ENCODE measurements at places on chromosomes 12 and 14. TPM values are rescaled to one million over a fixed set of nuclear protein-coding genes. Genes with fewer than 3 reads are reported as not detected.

Gene PARP11
- 39.9 TPM for total RNA-seq

Gene ATF7
- 26.8 TPM for total RNA-seq

Gene GPR132
- 47.3 TPM for total RNA-seq

Gene CLEC7A
- 1.3 TPM for total RNA-seq

Gene MIP
- not detected for total RNA-seq

Gene ENDOU
- not detected for total RNA-seq

Gene ARID2
- 51.8 TPM for total RNA-seq

Gene MYL2
- not detected for total RNA-seq

DNA sequence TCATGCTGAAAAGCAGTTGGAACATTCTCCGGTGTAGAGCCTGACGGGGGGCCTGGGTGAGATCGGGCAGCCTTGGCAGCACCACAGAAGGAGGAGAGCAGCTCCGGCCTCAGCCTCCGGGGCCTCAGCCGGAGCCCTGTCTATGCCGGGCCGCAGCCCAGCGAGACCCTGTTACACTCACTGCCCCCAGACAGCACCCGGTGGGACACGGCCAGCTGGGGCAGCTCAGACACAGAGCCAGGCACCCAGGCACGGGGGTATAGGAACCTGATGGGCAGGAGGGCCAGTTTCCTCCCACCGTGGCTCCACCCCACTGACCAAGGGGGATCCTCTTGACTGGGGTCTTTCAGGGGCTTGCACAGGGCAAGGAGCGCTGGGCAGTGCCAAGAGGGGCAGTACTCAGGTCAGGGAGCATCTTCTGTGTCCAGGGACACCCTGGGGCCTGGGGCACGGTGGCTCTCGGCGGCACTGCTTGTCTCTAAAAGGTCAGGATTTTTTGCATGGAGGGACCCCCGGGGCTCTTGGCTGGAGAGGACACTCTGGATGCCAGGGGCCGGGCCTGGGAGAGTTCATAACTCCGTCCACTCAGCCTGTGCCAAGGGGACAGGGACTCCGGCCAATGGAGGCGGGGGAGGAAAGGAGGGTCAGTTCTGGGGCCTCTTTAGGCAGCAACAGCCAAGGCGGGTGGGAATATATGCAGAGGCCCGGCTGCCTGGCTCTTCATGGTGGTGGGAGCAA lies 9.4 kb downstream of the INF2 start:
- no peak overlapping the region for H3K27ac ChIP-seq
- H3K27me3 ChIP-seq, result no peaks in the 10 kb centered on the region
- DNase-seq, result no peak
- H3K4me3 ChIP-seq, result no peak overlapping the region

GRCh38 chr14:56172571-56172971 lies 54.4 kb downstream of the PELI2 start:
- no peaks in the 10 kb centered on the region for H3K27me3 ChIP-seq
- no peak overlapping the region for H3K4me3 ChIP-seq
- no peak for DNase-seq
- peaks cover 22% of the 10 kb centered on the region for H3K4me1 ChIP-seq
- no peak overlapping the region for H3K27ac ChIP-seq

DNA sequence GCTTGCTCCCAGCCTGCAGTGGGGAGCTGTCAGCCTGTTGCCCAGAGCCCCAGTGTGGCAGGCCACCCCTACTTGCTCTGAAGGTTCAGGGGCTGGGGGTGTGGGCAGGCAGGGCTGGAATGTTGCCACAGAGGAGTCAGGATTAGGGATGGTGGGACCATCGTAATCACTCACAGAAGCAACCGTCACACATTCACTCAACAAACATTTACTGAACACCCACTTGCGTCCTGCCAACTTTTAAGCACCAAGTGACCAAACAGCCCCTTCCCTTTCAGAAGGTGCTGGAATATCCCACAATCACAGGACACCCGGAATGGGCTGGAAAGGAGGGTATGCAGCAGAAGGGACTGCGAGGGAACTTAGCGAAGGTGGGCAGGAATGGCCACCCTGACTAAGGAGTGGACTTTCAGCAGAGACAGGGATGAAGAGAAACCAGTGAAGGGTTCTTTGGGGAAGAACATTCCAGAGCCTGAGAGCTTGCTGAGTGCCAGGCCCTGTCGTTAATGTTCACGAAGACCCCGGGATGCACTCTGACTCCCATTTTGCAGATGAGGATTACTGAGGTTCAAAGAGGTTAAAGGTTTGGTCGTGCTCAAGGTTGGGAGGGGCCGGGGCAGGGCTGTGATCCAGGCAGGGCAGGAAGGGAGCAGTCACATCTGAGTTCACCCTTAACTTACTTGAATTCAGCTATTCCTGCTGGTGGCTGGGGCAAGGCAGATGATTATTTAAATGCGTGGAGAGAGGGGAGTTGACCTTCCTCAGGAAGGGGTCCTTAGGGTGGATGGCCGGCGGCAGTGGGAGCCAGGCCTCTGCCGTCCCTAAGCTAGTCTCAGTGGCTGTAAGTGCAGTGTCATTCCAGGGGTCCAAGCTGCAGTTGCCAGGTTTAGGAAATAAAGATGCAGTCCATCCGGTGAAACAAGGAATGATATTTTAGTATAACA lies 2.3 kb upstream of the ZBTB42 start:
- no peak overlapping the region for H3K27ac ChIP-seq
- H3K4me3 ChIP-seq, result no peak overlapping the region
- DNase-seq, result no peak
- H3K36me3 ChIP-seq, result no peaks in the 10 kb centered on the region
- no peaks in the 10 kb centered on the region for H3K27me3 ChIP-seq
- H3K4me1 ChIP-seq, result peaks cover 44% of the 10 kb centered on the region

DNA sequence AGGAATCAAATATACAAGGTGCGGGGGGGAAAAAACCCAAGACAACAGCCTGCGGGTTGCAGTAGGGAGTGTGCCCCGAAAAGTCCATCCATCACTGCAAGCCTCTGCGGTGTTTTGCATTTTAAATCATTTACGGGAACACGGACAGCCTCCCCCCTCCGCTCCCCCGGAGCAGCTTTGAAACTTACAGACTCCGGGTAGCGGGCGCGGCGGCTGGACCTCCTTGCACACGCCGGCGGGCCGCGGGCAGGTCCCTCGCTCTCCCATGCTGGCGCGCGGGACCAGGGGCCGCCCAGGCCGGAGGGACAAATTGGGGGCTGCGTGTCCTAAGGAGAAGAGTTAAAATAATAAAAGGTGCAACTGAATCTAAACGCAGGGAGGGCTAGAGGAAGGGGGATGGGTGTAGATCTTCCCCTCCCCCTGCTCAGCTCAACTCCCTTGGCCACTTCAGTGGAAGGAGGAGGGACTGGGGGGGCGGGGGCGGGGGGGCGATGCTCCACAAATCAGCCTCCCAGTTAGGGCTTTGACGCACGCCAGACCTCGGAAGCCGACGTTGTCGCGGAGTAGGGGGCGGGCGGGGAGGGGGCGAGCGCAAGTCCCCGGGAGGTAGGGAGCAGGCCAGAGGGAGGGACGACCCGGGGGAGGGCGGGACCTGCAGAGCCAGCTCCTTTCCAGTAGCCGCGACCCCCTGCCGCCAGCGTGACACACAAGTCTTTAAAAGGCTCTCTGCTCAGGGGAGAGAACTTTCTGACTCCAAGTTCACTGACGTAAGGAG lies at the start of gene KCNJ8:
KCNJ8 (minus strand) TSS at position 349 of the 775 bp plus-strand sequence. CDS start 1,090 bp downstream, outside the sequence.
- no peak within 1 kb of the TSS for H3K27ac ChIP-seq
- H3K4me1 ChIP-seq, result peaks cover 13% of the 10 kb centered on the region
- H3K27me3 ChIP-seq, result peaks cover 18% of the 10 kb centered on the region
- DNase-seq, result no peak
- no peak within 1 kb of the TSS for H3K4me3 ChIP-seq
- no peaks in the 10 kb centered on the region for H3K36me3 ChIP-seq

DNA sequence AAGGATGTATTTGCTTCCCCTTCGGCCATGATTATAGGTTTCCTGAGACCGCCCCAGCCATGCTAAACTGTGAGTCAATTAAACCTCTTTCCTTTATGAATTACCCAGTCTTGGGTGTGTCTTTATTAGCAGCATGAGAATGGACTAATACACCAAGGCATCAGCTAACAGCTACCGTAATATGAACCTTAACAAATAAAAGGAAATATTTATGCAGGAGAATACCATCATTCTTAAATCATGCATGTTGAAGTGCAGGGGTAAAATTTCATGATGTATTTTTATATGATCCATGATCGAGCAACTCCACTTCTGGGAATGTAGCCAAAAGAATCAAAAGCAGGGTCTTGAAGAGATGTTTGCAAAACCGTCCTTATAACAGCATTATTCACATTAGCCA lies 379.0 kb downstream of the NPAS3 start:
- H3K27me3 ChIP-seq, result no peaks in the 10 kb centered on the region
- DNase-seq, result no peak
- H3K4me3 ChIP-seq, result no peak overlapping the region
- no peaks in the 10 kb centered on the region for H3K36me3 ChIP-seq
- no peaks in the 10 kb centered on the region for H3K4me1 ChIP-seq
- no peak overlapping the region for H3K27ac ChIP-seq

GRCh38 chr12:67909681-67910080 lies 79.6 kb upstream of the IFNG-AS1 start:
- H3K4me3 ChIP-seq, result no peak overlapping the region
- no peaks in the 10 kb centered on the region for H3K36me3 ChIP-seq
- no peaks in the 10 kb centered on the region for H3K27me3 ChIP-seq
- no peak overlapping the region for H3K27ac ChIP-seq

DNA sequence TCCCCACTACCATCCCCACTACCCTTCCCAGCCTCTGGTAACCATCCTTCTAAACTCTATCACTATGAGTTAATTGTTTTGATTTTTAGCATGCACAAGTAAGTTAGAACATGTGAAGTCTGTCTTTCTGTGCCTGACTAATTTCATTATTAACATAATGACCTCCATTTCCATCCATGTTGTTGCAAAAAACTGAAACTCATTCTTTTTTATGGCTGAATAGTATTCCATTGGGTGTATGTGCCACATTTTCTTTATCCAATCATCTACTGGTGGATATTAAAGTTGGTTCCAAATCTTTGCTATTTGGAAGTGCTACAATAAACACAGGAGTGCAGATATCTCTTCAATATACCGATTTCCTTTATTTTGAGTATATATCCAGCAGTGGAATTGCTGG lies 13.2 kb upstream of the PPM1H start:
- no peaks in the 10 kb centered on the region for H3K36me3 ChIP-seq
- H3K27me3 ChIP-seq, result no peaks in the 10 kb centered on the region
- no peaks in the 10 kb centered on the region for H3K4me1 ChIP-seq
- H3K4me3 ChIP-seq, result no peak overlapping the region
- H3K27ac ChIP-seq, result no peak overlapping the region
- no peak for DNase-seq

DNA sequence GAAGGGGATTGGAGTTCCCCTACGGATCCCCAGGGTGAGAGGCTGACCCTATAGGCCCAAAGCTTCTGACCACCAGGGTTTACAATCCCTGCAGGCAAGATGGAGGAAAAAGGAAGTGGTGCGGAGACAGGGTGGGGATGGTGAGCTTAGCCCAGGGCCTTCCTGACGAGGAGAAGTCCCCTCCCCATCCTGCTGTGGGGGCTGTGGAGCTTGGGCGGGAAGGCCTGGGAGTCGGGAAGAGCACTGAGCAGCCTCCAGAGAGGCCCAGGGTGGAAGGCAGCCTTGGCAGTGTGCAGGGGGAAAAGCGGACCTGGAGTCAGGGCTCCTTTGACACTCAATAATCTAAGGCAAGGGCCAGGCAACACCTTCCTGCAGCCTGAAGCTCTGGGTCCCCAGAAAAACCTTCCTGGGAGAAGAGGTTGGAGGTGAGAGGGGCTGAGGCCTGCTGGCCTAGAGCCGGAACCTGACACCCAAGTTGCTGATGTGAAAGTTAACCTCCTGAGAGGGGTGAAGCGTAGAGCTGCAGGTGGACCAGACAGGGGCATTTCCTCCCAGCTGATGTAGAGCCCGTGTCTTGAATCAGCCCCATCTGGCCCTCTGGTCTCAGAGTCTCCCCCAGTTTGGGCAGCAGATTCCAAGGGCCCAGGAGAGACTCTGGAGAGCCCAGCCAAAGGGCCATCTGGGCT lies 6.0 kb downstream of the HDAC7 start:
- H3K27ac ChIP-seq, result peak overlapping the region; percentile 91
- peak overlapping the region; percentile 80 for H3K4me3 ChIP-seq
- H3K36me3 ChIP-seq, result no peaks in the 10 kb centered on the region
- peaks cover 97% of the 10 kb centered on the region for H3K4me1 ChIP-seq

DNA sequence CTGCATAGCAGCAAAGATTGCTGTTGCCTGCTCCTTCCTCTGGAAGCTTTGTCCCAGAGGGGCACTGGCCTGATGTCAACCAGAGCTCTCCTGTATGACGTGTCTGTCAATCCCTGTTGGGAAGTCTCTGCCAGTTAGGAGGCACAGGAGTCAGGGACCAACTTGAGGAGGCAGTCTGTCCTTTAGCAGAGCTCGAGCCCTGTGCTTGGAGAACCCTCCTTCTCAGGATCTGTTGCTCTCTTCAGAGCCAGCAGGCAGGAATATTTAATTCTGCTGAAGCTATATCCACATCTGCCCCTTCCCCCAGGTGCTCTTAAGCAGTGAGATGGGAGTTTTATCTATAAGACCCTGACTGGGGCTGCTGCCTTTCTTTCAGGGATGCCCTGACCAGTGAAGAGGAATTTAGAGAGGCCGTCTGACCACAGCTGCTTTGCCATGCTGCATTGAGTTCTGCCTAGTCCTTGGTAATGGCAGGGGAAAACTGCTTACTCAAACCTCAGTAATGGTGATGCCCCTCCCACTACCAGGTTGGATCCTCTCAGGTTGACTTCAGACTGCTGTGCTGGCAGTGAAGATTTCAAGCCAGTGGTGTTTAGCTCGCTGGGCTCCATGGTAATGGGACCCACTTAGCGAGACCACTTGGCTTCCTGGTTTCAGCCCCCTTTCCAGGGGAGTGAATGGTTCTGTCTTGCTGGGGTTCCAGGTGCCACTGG lies 218.6 kb upstream of the SLC38A2 start:
- H3K36me3 ChIP-seq, result no peaks in the 10 kb centered on the region
- no peak overlapping the region for H3K27ac ChIP-seq
- H3K4me1 ChIP-seq, result peaks cover 7% of the 10 kb centered on the region
- DNase-seq, result no peak
- H3K27me3 ChIP-seq, result no peaks in the 10 kb centered on the region
- H3K4me3 ChIP-seq, result no peak overlapping the region
